ENCODE measurements at places on chromosomes 16 and 17.

- no peak for DNase-seq
These were observed 143.3 kb downstream of the STX8 start for GRCh38 chr17:9432134-9432885.

GRCh38 chr16:28537964-28538732 is 626 bp downstream of the NUPR1 start:
- no peak for DNase-seq

- DNase-seq = no peak
These were observed 145.8 kb downstream of the SPACA3 start for GRCh38 chr17:33137426-33137825.

DNA sequence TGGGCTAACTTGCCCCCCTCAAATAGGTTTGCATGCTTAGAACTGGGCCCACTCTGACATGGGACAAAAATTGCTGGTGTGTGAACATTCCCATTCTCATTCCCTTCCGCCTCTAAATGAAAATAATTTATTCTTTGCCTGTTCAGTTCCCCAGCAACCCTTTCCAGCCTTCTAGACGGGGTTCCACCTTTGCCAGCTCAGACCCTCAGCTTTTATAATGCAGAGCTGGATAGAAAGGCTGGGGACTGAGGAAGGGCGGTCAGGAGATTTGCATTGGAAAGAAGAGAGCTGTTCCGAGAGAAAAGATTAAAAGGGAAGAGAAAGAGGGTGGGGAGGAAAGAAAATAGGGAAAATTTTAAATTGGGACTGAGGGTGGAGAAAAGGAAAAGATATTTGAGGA is 151.1 kb upstream of the WSCD1 start:
- no peak for DNase-seq

- no peak for DNase-seq
These were observed 68.7 kb upstream of the MARCHF10 start for GRCh38 chr17:62876673-62877405.

DNA sequence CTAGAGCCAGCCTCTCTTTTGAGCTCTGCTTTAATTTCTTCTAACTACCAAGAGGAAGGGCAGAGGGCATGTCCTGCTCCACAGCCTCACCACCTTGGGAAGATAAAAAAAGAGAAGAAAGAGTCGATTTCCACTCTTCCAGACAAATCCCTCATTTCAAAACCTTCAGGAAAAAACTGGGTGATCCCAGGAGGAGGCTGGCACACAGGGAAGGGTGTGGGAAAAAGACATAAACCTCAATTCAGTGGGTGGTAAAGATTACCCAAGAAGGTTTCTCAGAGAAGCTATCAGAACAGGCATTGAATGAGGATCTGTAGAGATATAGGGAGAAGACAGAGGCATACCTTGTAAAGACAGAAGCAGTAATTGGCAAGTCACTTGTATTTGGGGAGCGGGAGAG is 79.9 kb upstream of the CRHR1 start:
- no peak for DNase-seq

- no peak for DNase-seq
These were observed 138.0 kb upstream of the WSB1 start for GRCh38 chr17:27155866-27156265.

GRCh38 chr16:70682239-70683145 is 3.4 kb downstream of the MTSS2 start:
- no peak for DNase-seq

DNA sequence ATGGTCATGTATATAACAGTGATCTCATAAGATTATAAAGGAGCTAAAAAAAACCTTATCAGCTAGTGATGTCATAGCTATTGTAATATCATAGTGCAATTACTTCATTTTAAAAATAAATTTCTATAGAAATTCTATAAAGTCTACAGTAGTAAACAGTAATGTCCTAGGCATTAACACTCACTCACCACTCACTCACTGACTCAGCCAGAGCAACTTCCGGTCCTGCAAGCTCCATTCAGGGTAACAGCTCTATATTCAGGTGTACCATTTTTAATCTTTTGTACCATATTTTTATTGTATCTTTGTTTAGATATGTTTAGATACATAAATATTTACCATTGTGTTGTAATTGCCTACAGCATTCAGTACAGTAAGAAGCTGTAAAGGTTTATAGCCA is 524.4 kb upstream of the CDH5 start:
- no peak for DNase-seq

DNA sequence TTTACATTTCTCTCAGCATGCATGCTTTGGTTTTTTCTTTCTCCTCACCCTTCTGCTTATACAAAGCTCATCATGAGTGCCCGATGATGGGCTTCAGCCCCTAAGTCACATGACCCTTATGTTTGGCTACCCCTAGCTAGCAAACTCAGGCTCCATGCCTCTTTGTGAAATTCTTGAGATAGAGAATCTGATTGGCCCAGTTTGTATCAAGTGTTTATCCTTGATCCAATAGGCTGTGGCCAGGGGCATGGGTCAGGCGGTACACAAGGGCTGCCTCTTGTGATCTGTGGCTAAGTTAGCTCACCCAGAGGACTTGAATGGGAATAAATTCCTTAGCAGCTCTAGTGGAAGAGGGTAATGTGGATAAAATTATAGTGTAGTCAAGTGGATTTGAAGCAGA is 11.5 kb upstream of the TOX3 start:
- DNase-seq = no peak

- no peak for DNase-seq
These were observed 438.0 kb upstream of the MAF start for GRCh38 chr16:80038566-80038965.

DNA sequence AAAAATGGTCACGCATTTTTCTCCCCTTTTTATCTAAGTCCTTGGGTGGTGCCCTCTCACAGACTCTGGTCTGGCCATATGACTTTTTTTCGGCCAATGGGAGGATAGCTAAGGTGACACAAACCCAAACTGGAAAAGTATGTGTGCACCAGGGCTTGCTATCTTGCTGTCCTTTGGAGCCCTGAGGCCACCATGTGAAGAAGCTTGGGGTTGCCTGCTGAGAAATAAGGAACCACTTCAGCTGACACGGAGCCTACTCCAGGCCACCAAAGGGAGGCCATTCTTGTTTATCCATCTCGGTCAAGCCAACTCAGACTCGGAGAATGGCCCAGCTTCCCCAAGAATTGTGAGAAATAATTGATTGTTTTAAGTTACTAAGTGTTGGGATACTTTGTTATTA is 111.4 kb upstream of the ZFHX3 start:
- DNase-seq = no peak

GRCh38 chr16:424033-424622 is 1.3 kb upstream of the RAB11FIP3 start:
- peak; percentile 73 for DNase-seq

DNA sequence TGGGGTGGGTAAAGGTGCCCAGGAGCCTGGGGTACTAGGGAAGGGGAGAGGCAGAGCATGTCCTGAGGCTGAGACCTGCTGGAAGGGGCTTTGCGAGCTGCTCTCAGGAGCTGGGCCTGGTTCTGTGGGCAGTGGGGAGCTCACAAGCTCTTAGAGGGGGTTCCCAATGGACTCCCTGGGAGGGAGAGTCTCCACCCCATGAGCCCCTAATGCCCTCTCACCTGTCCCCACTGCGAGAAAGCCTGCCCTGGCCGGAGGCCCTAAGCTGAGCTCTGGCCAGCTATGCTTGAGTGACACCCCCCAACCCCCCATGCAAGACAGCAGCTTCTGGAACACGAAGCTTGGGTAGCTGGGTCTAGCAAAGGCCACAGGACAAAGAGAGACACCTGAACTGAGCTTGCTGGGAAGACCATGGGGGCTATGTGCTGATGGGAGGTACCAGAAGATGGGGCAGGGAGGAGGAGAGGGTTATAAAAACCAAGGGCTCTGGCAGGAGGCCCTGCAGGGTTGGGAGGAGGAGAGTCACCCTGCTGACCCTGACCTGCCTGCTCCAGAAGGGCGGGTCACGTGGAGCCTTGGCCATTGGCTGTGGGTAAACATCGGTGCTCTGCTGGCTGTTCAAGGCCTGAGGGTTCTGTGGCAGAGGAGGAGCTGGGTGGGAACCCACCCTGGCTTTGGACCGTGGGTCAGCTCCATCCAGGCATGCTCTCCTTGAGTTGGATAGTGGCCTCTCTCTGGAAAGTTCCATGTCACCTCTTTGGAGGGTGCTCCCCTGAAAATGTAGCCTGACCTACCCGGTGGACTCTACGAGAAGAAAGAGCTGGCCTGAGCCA is 106.7 kb downstream of the RAB11FIP4 start:
- no peak for DNase-seq

DNA sequence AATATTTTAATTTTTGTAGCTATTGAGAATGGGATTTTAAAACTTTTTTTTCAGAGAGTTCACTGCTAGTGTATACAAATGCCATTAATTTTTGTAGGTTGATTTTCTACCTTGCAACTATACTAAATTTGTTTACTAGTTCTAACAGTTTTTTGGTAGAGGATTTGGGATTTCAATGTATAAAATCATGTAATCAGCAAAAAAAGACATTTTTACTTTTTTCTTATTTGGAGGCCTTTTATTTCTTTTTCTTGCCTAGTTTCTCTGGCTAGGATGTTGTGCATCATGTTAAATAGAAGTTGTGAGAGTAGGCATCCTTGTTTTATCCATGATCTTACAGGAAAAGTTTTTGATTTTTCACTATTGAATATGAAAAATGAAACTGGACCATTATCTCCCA is 602.9 kb upstream of the KIF2B start:
- no peak for DNase-seq

DNA sequence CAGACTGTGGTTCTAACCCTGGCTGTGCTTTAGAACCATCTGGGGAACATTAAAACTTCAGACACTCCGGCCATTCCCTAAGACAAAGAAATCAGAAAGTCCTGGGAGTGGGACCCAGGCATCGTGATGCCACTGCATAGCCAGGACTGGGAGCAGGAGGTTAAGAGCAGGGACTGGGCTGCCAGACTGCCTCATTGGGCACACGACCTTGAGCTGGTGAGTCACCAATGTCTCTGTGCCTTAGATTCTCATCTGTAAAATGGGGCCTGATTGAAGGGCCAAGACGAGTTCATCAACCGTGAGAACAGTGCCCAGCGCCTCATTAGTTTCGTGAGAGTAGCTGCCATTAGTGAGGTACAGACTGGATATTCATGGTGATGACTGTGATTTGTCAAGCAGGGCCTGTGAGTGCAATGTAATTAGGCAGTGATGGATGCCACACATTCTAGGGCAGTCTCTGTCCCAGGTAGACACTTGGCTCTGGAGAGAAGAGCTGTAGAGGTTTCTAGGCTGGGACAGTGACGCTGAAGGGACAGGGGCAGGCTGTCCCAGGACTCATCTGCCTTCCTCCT is 196.8 kb downstream of the NTN1 start:
- no peak for DNase-seq

GRCh38 chr16:49809561-49809960 is 46.4 kb downstream of the ZNF423 start:
- DNase-seq = no peak

GRCh38 chr17:57350266-57350665 is 93.9 kb downstream of the MSI2 start:
- DNase-seq = no peak

- peak; percentile 61 for DNase-seq
These were observed 2.3 kb downstream of the RPUSD1 start for GRCh38 chr16:785563-786535.

GRCh38 chr16:8905168-8905762 is 23.1 kb downstream of the LITAFD start:
- peak; percentile 43 for DNase-seq

DNA sequence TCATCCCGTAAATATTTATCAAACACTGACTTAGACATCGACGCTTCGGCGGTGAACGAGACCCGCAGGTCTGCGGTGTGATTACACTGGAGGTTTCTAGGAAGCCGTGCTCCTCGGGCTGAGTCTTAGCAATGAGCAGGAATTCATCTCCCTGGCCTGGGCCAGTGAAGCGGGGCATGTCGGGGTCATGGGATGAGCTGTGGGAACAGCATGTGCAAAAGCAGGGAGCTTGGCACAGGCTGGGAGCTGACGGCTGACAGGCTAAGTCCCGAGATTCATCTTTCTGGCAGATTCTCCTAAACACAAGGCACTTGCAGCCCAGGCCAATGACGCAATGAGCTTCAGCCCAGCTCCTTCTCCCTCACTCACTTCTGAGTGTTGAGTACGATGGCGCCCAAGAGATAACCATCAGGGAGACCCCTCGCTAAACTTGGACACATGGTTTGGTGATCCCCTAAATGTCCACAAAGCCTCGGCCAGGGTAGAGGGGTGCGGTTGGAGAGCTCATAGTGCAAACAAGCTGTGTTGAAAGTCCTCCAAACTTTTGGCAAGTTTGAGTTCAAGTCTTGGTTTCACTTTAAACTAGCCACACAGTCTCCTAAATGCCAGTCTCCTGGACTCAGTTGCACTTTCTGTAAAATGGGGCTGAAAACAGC is 12.8 kb downstream of the CRISPLD2 start:
- DNase-seq = peak; percentile 91

DNA sequence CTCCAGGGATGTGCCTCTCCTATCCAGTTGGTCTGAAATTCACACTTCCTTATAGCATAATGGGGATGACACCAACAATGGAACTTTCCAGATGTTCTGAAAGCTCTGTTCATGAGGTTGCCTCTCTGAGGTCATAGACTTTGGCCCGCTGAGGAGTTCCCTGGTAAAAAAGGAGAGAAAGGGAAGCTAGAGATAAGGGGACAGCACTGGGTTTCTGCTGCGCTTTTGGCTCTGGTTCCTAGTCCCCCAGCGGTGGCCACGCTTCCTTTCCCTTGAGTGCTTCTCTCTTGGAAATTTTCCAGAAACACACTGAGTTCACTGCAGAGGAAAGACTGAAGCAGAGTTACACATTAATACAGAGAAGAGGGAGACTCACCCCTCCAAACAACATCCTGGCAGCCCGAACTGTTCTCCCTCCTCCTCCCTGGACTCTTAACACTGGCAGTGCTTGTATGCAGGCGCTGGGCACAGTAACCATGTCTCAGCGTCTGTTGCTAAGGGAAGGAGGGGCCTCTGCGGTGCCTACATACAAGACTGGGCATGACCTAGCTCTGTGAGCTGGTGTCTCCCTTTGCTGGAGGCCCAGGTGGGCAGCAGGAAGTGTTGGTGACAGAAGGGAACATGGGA is at the start of gene DNAH3:
Gene DNAH3, minus strand, starts transcription at position 472 of the 627 bp plus-strand sequence. CDS start 527 bp downstream, outside the sequence.
- no peak for DNase-seq

- DNase-seq = no peak
These were observed 10.0 kb upstream of the MRPS23 start for GRCh38 chr17:57859601-57860413.

DNA sequence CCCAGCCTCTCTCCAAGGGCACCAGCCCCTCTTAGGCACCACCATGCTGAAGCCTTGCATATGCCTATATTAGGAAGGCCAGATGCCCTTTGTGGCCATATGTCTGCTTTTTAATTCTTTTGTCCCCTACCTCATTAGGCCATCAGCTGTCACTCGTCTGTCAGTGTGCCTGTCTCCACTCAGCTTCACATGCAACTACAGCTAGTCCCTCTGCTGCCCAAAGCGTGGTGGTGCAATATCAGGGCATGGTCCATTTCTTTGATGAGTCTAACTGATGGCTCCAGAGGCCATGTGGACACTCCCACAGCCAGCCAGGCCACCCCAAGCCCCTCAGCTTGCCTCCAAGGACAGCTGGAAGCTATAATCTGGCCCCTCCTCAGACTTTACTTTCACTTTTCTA is 36.3 kb downstream of the MYO18A start:
- DNase-seq = peak; percentile 74
